ENCODE measurements at places on chromosomes 3 and 15. TPM values are rescaled to one million over a fixed set of nuclear protein-coding genes. Genes with fewer than 3 reads are reported as not detected.

IGF1R gene
- 66.3 TPM for total RNA-seq

GOLGA6L6 gene
- not detected for total RNA-seq

SLC51A gene
- not detected for total RNA-seq

C2CD4A gene
- not detected for total RNA-seq

LRRC34 gene
- 1.2 TPM for total RNA-seq

ATP13A5 gene
- not detected for total RNA-seq

PLA2G4E gene
- total RNA-seq: not detected

CPA3 gene
- total RNA-seq: not detected

GSK3B gene
- 28.0 TPM for total RNA-seq

TM4SF4 gene
- total RNA-seq: 1.2 TPM

CHRNA7 gene
- total RNA-seq: 0.23 TPM

XXYLT1 gene
- total RNA-seq: 9.8 TPM

AGBL1 gene
- total RNA-seq: not detected

FAM162A gene
- 28.3 TPM for total RNA-seq

TTC21A gene
- 2.0 TPM for total RNA-seq
